ENCODE measurements at places on chromosomes 6 and 20.

DNA sequence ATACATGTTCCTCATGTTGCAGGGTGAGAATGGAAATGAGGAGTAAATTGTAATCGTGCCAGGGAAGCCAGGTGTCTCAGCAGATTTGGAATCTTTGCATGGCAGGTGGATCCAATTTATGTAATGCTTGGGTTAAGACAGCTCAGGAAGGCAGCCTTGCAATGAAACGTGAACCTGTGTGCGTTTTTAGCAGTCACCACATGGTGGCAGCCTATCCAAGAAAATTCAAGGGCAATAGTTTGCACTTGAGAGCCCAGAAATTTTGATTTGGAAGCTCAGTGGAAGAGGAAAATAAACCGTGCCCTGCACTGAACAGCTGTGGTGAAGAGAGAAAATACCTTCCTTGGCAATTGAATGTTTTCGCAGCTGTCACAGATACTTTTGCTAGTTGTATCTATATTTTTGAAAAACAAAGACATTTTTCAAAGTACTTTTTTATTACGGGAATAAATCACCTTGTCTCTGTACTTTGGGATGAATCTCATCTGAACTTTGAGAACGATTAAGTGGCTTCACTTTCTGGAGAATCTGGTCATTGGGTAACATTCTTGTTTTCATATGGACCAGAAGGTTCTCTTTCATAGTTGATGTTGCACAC is 26.5 kb downstream of the MTHFD1L start:
- DNase-seq, result no peak

- DNase-seq, result no peak
These were observed 672 bp downstream of the CEP43 start for GRCh38 chr6:166999884-167000253.

DNA sequence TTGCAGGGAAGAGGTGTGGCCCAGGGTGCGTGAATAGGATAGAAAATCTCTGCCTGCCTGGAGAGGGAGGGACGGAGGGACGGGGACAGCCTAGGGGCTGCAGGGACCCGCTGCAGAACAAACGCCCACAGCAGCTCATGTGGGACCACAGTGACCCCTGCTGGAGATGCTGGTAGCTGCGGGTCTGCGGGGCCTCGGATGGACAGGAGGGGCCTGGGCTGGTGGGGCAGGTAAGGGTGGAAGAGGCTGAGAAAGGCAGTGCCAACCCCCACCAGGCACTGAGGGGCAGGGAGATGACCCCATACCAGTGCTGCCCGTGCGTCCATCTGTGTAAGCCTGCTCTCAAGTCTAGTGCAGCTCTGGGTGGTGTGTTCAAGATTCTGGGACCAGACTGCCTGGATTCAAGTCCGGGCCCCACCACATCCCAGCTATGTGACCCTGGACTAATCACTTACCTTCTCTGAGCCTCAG is 39.4 kb downstream of the KIAA1755 start:
- peak; percentile 97 for DNase-seq

- DNase-seq, result no peak
These were observed 10.3 kb upstream of the RNF24 start for GRCh38 chr20:4025679-4026078.

GRCh38 chr20:15378151-15378550 is 1040.7 kb upstream of the FLRT3 start:
- no peak for DNase-seq

DNA sequence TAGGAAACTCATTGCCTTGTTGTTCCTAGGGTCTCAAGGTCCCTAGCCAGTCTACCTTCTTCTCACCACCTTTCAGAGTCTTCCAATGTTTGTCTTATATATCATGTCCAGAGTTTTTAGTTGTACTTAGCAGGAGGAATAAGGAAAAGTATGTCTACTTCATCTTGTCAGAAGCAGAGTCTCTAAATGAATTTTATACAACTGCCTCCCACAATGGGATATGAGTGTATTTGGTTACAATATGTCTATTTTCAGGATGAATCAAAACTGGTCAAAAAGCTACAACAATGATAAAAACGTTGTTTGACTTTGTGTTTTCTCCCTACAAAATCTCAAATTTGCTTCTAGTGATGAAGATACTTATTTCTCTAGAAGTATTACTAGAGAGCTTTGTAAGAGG is 7.0 kb downstream of the GLO1 start:
- DNase-seq, result no peak

DNA sequence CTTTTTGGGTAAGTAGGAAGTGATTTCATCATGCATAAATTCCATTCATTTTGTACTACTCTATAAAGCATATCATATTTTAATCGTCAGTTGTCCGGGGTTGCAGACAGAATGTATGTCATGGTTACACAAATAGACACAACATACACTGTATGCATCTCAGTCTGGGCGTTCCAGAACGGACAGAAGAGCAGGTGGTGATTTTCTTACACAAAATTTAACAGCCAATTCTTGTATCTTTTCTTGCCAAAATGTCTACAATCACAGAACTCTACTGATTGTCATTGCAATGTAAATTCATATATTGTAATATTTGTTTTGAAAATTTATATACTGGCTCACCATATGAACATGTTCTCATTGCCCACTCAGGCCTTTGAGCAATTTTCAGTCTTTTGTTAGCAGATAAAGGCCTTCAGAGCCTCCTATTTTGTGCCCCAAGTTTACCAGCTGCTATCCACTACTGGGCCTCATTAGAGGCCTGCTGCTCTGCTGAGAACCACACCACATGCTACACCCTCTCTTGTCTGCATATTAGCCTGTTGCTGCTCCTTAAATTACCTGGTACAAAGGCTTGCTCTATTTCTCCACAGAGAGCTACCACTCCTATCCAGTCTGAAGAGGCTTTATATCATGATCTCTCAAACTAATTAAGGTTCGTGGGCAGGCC is 61.5 kb downstream of the PRDM13 start:
- no peak for DNase-seq

DNA sequence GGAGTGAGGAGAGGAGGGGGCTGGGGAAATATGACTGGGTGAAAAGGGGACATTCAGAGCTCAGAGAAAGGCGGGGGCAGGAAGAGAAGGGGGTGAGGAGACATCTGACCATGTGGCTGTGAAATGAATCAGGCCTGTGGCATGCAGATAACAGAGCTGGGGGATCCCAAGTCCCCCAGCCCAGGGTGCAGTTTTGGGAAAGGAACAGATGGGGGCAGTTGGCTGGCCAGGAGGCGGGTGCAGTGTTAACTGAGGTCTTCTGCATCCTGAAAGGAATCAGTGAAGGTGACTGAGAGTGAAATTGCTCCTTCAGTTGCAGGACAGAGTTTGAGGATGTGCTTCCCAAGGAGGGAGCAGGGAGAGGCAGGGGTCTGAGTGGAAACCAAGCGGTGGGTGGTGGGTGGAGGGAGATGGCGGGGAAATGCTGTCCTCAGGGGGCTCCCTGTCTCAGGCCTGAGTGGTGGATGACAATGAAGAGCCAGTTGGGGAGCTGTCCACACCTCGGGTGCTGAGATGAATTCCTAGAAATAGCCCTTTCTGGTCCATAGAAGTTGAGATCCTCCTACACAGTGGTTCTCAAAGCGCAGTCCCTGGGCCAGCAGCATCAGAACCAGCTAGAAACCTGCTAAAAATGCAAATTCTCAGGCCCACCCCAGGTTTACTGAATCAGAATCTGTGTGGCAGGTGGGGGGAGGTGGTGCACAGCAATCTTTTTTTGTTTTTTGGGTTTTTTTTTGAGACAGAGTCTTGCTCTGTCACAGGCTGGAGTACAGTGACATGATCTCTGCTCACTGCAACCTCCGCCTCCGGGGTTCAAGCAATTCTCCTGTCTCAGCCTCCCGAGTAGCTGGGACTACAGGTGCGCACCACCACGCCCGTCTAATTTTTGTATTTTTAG is 26.0 kb upstream of the CCDC167 start:
- no peak for DNase-seq

- no peak for DNase-seq
These were observed 189.0 kb downstream of the UST start for GRCh38 chr6:148935705-148936435.

GRCh38 chr6:155223646-155224451 is 40.0 kb upstream of the CLDN20 start:
- DNase-seq, result peak; percentile 42

DNA sequence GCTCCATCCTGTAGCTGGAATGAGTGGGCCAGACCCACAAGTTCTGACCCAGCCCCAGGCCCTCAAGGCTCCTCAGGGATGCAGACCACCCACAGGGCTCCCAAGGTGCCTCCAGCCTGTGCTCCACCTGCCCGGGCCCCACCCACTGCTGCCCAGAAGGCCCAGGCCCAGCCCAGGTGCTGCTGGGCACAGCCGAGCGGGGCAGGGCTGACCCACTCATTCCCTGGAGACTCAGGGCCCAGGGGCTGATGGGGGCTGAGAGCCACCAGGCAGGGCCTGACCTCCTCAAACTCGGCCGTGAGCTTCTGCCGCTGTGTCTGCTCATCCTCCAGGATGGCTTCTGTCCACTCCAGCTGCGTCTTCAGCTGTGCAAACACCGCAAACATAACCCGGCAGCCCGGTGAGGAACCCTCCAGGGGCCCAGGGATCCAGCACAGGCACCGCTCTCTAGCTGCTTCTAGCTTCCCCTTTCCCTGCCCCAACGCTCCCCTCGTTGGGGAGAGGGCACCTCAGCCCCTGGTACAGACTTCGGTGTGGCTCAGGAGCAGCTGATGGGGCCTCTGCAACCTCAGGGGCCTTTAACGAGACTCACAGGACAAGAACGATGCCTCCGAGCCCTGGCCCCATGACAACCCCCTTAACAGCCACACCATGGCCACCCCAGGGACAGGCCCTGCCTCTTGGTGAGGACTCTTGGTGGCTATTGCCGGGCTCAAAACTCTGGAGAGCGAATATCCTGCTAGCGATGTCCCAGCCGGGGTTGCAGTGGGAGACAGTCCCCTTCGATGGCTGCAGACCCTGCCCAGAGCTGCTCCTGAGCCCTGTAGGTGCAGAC is 46.0 kb downstream of the DSTN start:
- DNase-seq, result no peak

Data from 8988T (cell line).